ENCODE measurements at places on chromosomes 16 and 17.

DNA sequence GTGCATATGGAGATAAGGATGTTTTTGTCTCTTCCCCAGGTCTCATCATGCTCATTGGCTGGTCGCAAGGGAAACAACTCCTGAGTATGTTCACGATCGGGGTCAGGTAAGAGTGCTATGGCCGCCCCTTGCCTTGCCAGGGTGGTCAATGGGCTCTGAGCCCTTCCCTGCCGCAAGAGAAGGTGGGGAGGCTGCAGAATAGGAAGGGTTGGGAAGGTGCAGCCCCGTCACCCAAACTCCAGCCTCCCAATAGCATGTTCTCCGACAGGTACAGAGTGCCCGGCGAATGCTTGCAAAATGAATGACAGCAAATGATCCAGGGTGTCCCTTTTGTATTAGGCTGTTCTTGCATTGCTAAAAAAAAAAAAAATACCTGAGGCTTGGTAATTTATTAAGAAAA is 57.4 kb downstream of the ATP2C2 start:
- no peak for DNase-seq

- DNase-seq = no peak
These were observed 470 bp upstream of the GGT6 start for GRCh38 chr17:4560837-4561256.

GRCh38 chr17:40539711-40540411 is 25.4 kb downstream of the CCR7 start:
- no peak for DNase-seq

- no peak for DNase-seq
These were observed 18.3 kb downstream of the CDC42EP4 start for GRCh38 chr17:73293480-73293911.

DNA sequence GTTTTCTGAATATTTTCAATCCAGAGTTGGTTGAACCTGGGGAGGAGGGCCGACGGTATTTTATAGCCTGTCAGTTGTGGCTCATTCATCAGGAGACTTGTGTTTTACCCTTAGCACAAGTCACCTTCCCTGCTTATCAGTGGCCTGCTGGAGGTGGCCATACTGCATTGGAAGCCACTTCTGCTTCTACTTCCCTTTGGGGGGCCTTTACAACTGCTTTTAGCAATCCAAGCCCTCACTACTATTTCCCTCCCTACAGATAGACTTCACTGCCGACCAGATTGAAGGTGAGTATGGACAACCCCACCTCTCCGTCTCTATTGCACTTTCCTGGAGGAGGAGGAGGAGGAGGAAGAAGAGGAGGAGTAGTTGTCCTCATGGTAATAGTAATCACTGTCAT is 4.4 kb downstream of the MYL4 start:
- no peak for DNase-seq

DNA sequence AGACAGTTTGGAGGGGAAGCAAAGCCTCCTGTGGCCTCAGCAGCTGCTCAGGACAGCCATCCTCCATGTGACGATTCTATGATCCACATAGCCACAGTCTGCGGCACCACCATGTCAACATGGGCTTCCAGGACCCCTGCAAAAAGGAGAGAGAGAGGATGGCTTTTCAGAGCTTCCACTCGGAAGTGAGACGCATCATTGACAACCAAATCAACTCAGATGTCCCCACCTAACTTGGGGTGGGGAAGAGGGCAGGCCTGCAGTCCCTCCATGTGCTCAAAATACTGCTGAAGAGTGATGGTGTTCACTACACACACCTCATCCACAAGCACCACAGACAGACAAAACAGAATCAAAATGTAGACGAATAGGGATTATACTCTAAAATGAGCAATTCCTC is 5.9 kb upstream of the METTL16 start:
- peak; percentile 48 for DNase-seq

DNA sequence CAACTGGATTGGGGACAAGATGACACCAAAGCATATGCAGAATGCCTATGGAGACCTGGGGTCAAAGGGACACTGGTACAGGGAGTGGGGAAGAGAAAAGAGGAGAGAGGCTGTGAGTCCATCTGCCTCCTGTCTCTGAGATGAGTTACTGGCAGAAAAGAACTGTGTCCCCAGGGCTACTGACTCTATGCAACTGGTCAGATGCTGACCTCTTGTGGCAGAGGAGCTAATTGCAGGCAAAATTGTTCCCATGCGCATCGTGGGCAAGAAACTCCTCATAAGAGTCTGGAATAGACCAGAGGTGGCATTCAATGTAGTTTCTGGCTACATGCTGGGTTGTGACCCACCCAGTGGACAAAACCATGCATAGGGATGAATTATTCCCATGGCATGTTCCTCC is 26.1 kb upstream of the MLKL start:
- peak; percentile 28 for DNase-seq

GRCh38 chr16:11149011-11149616 is 106.9 kb downstream of the SOCS1 start:
- no peak for DNase-seq

- no peak for DNase-seq
These were observed 39.2 kb upstream of the SKAP1 start for GRCh38 chr17:48469227-48469626.

- DNase-seq = no peak
These were observed 69.8 kb downstream of the MRTFB start for GRCh38 chr16:14140923-14141322.

DNA sequence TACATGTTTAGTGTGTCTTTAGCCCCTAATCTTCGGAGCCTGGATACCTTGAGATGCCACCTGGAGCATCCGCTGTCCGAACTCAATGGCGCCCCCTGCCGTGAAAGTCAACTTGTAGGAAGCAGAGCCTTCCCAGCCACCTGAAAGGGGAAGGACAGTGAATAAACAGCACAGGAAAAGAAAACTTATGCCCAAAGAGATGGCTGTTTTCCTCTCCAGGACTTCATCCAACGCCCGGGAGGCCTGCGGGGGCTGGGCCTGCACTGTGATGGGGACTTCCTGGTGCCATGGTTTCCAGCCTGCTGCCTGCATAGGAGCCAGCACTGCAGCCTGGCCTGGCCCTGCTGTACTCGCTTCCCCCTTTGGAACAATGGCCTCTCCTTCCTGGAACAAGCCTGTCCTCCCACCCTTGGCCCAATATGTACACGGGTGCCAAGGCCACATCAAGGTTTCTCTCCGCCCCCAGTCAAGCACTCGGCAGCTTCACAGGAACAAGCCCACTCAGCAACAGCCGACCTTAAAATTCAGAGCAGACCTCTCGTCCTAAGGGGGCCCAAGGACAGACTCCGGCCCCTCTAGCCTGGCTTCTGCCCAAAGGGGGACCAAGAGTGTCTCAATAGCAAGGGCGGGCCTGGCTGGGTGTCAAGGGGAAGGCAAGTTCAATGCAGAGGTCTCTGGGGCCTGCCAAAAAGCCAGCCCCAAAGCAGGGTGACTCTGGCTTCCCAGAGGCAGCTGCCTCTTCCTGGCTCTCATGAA is 4.5 kb upstream of the UNC13D start:
- peak; percentile 83 for DNase-seq

DNA sequence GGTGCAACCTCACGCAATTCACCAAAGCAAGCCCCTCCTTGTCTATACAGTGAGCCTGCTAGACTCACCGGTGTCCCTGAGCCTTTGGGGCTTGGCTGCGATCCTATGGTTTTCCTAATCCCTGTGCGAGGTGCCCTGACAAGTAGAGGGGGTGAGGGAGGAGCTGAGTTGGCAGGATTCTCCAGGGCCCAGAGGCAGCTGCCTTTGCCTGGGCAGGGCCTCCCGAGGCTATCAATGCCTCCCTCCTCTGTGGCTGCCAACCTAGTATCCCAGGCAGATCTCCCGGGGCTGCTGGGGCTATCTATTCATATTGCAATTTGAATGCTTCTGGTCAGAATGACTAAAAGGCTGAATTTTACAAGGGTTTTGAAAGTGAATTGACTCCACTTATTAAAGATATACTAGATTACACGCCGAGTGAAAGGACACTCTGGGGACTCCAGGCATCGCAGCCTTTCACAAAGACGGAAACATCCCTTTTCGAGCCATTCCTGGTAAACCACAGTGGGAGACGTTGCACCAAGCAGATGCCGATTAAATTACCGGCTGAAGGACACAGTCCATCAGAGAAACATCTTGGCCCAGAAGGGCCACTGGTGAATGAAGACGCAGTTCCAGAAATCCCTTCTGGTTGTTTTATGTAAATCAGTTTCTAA is 11.3 kb upstream of the PITPNM3 start:
- DNase-seq = no peak

DNA sequence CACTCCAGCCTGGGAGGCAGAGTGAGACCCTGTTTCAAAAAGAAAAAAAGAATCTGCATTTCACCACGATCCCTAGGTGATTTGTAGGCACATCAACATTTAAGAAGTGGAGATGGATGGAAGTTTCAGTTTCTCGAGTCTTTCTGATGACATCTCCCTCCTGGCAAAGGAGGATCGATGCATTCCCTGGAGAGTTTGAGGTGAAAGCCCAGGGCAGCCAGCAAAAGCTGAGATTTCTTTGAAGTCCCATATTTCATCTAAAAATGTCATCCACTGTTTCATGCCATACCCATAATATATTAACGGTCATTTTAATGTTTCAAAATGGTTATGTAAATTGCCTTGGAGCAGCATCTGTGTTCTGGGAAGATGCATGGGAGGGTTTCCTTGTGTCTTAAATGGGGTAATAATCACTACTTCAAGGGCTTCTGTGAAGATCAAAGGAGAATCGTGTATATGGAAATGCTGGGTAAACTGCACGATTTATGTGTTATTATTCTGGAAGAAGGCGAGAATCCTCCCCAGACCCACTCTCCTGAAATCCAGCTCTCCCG is 63.4 kb downstream of the KATNIP start:
- DNase-seq = no peak

DNA sequence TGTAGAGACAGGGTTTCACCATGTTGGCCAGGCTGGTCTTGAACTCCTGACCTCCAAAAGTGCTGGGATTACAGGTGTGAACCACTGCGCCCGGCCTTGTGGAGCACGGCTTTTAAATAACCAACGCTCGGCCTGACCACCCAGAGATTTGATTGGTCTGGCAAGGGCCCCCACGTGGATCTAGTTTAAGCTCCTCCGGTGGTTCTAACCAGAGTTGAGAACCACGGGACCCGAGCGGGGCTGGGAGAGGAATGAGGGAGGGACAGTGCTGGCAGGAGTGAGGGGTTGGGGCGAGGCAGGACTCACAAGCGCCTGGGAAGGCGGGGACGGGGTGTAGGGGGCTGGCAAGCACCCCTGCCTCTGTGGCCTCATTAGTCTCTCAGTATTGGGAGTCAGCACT is 3.0 kb downstream of the NLRC3 start:
- DNase-seq = no peak

DNA sequence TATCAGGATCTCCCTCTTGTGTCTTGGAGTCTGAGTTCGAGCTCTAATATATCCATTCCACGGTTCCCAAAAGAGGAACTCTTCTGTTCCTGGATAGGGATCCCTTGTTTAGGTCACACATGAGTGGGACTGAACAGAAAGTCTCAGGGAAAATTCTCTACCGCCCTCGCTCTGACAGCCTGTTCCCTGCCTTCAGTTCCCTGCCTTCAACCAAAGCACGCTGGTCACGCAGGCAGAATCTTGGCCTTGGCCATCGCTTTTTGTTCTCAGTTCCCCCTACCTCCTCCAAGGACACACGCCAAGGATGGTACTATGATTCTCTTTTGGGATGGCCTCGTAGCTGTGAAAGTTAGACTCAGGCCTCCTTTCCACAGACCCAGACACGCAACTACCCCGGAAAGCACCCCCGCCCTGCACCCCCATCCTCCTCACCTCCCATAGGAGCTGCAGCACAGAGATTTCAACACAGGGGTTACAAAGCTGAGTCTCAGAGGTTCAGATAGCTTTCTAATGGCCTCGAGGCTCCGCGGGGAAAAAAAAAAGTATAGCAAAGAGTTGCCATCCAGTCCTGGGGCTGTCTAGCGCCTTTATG is 1.5 kb upstream of the SHISA6 start:
- DNase-seq = no peak

DNA sequence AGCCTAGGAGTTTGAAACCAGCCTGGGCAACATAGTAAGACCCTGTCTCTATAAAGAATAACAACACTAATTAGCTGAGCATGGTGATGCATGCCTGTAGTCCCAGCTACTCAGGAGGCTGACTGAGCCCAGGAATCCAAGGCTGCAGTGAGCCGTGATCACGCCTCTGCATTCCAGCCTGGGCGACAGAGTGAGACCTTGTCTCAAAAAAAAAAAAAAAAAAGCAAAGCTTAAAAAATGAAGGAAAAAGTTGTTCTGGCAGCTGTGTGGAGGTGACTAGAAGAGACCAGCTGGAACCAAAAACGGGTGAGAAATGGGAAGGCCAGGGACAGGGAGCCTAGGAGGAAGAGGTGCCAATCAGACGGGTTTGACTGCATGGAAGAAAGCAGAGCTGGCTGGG is 4.2 kb downstream of the BCL7C start:
- no peak for DNase-seq

- no peak for DNase-seq
These were observed 10.5 kb downstream of the OSBPL7 start for GRCh38 chr17:47810901-47811635.
